NCI-H446 treated with DMSO at 0.1 percent for 48 hours (cell line): ENCODE measurements at places on chromosomes 7 and 10.
A peak's percentile ranks its signal among the peaks of the same experiment; 100 is the strongest.

GRCh38 chr7:73707045-73707631 lies 12.3 kb downstream of the STX1A start:
- DNase-seq: peak; percentile 28

GRCh38 chr7:25726781-25727311 lies 425.2 kb upstream of the NFE2L3 start:
- no peak for DNase-seq

- no peak for DNase-seq
Observed at GRCh38 chr10:119700321-119700954, 25.4 kb upstream of the INPP5F start.

DNA sequence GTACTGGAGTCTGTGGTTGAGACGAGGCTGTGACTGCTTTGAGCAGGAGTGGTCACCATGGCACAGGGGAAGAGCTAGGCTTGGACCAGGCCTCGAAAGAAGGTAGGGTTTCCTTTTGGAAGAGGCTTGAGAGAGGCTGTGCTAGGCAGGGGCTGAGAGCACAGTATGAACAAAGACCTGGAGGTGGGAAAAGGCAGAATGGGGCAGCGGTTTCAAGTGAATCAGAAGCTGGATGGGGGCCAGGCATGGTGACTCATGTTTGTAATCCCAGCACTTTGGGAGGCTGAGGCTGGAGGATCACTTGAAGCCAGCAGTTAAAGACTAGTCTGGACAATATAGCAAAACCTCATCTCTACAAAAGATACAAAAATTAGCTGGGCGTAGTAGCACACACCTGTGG lies 65.9 kb downstream of the CLIP2 start:
- peak; percentile 9 for DNase-seq

- DNase-seq: no peak
Observed at GRCh38 chr7:146319629-146320028, 203.0 kb downstream of the CNTNAP2 start.

DNA sequence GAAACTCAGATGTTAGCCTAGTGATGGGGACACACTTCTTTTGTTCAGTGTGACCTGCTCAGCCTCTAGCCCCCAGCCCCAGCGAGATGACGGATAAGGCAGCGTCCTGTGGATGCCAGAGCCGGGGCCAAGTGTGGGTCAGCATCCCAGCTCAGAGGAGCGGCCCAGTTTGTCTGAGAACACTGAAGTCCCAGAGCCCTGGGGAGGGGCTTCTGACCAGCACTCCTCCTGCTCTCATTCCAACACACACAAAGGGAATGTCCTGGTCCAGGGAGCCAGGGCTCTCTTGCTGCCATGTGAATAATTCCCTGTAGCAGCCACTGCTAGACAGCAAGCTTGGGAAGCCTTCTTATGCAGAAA lies 4.5 kb upstream of the ATP6V0E2 start:
- DNase-seq: no peak

GRCh38 chr10:124105594-124105993 lies 12.2 kb upstream of the CHST15 start:
- no peak for DNase-seq

GRCh38 chr7:72058579-72058978 lies 353.6 kb downstream of the CALN1 start:
- DNase-seq: no peak

GRCh38 chr10:86284355-86285105 lies 82.1 kb downstream of the GRID1 start:
- no peak for DNase-seq

- no peak for DNase-seq
Observed at GRCh38 chr10:109837384-109837783, 85.9 kb downstream of the XPNPEP1 start.

DNA sequence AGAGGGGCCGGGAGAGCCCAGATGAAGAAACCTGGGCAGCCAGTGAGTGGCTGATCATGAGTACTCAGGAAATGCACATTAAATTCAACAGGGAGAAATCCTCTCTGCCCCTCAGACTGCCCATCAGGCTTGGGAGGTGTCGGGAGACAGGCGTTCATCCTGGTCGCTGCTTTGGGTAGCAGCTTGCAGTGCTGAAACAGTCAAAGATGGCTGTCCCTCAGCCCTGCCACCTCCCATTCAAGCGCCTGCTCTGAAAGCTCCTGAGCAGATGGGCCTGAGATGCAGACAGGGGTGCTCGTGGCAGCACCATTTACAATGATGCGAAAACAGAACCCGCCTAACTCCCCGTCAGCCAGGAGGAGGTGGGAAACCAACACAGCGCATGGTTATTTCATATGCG lies 3.6 kb upstream of the JAKMIP3 start:
- DNase-seq: no peak

- no peak for DNase-seq
Observed at GRCh38 chr7:2170576-2171521, 61.9 kb downstream of the MAD1L1 start.

- DNase-seq: no peak
Observed at GRCh38 chr7:106448992-106449859, 164.4 kb upstream of the NAMPT start.

DNA sequence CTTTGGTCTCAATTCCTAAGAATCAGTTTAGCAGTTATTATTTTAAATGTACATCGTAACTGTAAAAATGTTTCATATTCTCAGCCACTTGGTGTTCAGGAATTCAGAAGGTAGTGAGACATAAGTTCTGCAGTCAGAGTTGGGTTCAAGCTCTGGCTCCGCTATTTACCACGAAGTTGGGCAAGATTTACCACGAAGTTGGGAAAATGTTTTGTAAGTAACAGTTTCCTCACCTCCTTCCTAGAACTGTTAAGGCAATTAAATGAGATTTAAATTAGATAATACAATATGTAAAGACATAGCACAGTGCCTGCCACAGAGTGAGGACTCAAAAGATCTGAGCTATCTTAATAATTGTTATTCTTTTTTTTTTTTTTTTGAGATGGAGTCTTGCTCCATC lies 16.3 kb upstream of the ABLIM1 start:
- DNase-seq: no peak
